ENCODE measurements at places on chromosomes 3 and 15. TPM values are rescaled to one million over a fixed set of nuclear protein-coding genes. Genes with fewer than 3 reads are reported as not detected.

DNA sequence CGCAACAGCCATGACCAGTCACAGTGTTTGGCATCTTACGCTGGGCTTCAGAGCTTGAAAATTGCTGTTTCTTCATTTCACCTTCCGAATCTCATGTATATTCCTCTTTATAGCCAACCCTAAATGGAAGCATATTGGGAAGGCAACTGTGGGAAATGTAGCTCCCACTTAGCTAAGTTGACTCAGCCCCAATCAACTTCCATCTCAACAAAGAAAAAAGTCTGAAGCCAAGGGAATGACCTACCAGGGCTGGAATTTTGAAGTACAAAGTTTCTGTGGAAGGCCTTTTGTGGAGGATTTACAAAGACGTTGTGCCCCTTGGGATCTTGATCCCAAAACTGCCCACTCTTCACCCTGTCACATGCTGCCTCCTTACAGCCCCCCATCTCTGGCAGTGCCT, 85.2 kb upstream of the OXTR start:
- no peak for DNase-seq
- H3K27ac ChIP-seq: no peak overlapping the region
- no peaks in the 10 kb centered on the region for H3K27me3 ChIP-seq
- no peaks in the 10 kb centered on the region for H3K4me1 ChIP-seq
- no peak overlapping the region for H3K4me3 ChIP-seq

GRCh38 chr3:14289590-14290461, 111.2 kb downstream of the LSM3 start:
- no peak overlapping the region for H3K27ac ChIP-seq
- H3K4me1 ChIP-seq: peaks cover 7% of the 10 kb centered on the region
- no peaks in the 10 kb centered on the region for H3K36me3 ChIP-seq
- no peak overlapping the region for H3K4me3 ChIP-seq
- H3K27me3 ChIP-seq: no peaks in the 10 kb centered on the region
- no peak for DNase-seq

- no peaks in the 10 kb centered on the region for H3K36me3 ChIP-seq
- no peak overlapping the region for H3K27ac ChIP-seq
- no peak for DNase-seq
- no peak overlapping the region for H3K4me3 ChIP-seq
- H3K4me1 ChIP-seq: no peaks in the 10 kb centered on the region
Measured at GRCh38 chr3:173905381-173905780, 507.8 kb downstream of the NLGN1 start.

STXBP5L gene
- total RNA-seq: 19.8 TPM

DNA sequence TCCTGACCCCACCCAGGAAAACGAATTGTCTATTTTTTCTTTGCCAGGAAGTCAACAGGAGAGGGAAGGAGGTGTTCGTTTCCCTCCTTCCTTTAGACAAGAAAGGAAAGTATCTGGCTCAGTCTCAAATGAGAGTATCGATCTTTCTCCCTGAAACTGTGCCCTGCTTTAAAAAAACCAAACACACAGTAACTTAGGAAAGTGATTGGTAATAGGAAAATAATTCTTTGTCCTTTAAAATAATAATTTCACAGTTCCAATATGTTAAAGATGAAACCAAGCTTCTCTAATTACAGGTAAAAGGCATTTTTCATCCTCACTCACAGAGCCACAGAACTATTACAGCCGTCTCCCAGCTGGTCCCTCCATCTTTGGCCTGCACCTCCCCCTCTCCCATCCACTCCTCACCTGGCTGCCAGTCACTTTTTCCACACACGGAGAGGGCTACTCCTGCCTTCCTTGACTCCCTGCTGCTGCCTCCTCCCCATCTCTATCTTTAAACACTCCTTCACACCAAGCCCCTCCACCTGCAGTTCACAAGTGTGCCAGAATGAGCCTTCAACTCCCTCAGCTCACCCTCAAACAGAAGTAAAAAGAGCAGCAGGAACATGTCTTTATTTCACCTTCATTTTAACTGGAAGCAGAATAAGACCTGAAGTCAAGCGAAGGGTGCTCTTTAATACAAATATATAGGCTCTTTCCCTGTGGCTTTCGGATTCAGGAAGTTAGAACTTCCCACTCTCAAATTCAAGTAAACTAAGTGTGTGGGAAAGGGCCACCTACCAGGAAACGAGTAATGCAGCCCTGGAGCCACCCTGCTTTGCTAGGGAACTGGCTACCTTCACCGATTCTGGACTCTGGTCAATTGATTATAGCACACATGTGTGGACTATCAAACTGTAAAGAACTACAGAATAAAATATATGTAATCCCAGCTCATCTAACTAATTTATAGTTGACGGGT, 116.4 kb downstream of the SENP2 start:
- no peak for DNase-seq
- H3K27ac ChIP-seq: no peak overlapping the region
- no peaks in the 10 kb centered on the region for H3K36me3 ChIP-seq
- no peaks in the 10 kb centered on the region for H3K27me3 ChIP-seq
- H3K4me3 ChIP-seq: no peak overlapping the region

DNA sequence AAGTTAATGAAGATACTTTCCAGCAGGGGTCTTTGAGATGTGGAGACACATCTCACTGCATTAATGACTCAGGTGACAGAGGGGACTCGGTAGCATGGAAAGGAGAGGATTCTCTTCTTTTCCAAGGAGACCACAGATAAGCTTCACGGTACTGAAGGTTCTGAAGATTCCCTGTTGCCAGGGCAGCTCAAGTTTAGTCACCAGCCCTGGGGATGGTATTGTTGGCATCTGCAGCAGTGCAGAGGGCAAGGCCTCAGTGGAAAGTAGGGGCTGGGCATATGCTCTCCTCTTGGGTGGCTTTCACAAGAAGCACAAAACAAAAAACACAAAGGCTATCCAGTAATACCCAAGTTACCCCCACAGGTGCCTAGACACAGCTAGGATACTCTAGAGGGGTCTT, 38.0 kb upstream of the MRPL3 start:
- DNase-seq: no peak
- H3K36me3 ChIP-seq: no peaks in the 10 kb centered on the region
- H3K27ac ChIP-seq: no peak overlapping the region
- H3K4me3 ChIP-seq: no peak overlapping the region
- peaks cover 3% of the 10 kb centered on the region for H3K4me1 ChIP-seq

- H3K36me3 ChIP-seq: no peaks in the 10 kb centered on the region
- no peak overlapping the region for H3K27ac ChIP-seq
- no peaks in the 10 kb centered on the region for H3K4me1 ChIP-seq
- H3K4me3 ChIP-seq: no peak overlapping the region
- no peaks in the 10 kb centered on the region for H3K27me3 ChIP-seq
- no peak for DNase-seq
Measured at GRCh38 chr15:81758818-81759284, 287.0 kb downstream of the MEX3B start.

DNA sequence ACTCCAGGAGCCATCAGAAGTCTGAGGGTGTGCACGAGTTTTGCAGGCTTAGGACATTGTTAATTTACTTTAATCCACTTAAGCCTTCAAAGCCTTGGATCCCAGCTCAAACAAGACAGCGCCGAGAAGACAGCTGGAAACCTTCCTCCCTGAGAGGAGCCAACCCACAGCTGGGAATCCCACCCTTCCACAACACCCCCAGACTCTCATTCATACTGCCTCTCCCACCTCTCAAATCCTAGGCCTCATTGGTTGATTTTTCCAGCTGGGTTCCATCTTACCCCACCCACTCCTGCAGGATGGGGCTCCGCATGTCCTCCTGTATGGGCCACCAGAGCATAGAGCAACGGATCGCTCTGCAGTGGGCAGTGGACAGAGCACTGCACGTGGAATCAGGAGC, 80.4 kb downstream of the SEMA5B start:
- no peaks in the 10 kb centered on the region for H3K4me1 ChIP-seq
- no peak overlapping the region for H3K4me3 ChIP-seq
- no peak overlapping the region for H3K27ac ChIP-seq
- H3K36me3 ChIP-seq: no peaks in the 10 kb centered on the region

MFN1 gene
- 45.7 TPM for total RNA-seq
